Esophagus muscularis mucosa (tissue), 4 donors: ENCODE measurements at places on chromosomes 2 and 18. TPM values are rescaled to one million over a fixed set of nuclear protein-coding genes. Genes with fewer than 3 reads are reported as not detected.

- no peak for DNase-seq
- H3K4me1 ChIP-seq: peaks cover 6% of the 10 kb centered on the region
- H3K27ac ChIP-seq: no peak overlapping the region
- no peak overlapping the region for H3K4me3 ChIP-seq
- H3K27me3 ChIP-seq: no peaks in the 10 kb centered on the region
Measured at GRCh38 chr18:56257205-56257604, 381.2 kb downstream of the TXNL1 start.

The DYSF gene
- 40.7 TPM for total RNA-seq

- no peaks in the 10 kb centered on the region for H3K27me3 ChIP-seq
- no peak overlapping the region for H3K27ac ChIP-seq
Measured at GRCh38 chr18:54125429-54125828, 99.0 kb downstream of the MBD2 start.

- no peaks in the 10 kb centered on the region for H3K27me3 ChIP-seq
- H3K27ac ChIP-seq: no peak overlapping the region
- DNase-seq: no peak
- no peaks in the 10 kb centered on the region for H3K36me3 ChIP-seq
- peaks cover 7% of the 10 kb centered on the region for H3K4me1 ChIP-seq
Measured at GRCh38 chr2:180289627-180290026, 282.5 kb upstream of the CWC22 start.

The SP140L gene
- total RNA-seq: 4.4 TPM

GRCh38 chr2:215178121-215178520 is 39.7 kb upstream of the ABCA12 start:
- no peaks in the 10 kb centered on the region for H3K27me3 ChIP-seq
- no peaks in the 10 kb centered on the region for H3K36me3 ChIP-seq
- H3K27ac ChIP-seq: no peak overlapping the region
- H3K4me1 ChIP-seq: no peaks in the 10 kb centered on the region

The RIT2 gene
- not detected for total RNA-seq

The ZSWIM2 gene
- total RNA-seq: not detected

The SLC5A7 gene
- total RNA-seq: 2.3 TPM

DNA sequence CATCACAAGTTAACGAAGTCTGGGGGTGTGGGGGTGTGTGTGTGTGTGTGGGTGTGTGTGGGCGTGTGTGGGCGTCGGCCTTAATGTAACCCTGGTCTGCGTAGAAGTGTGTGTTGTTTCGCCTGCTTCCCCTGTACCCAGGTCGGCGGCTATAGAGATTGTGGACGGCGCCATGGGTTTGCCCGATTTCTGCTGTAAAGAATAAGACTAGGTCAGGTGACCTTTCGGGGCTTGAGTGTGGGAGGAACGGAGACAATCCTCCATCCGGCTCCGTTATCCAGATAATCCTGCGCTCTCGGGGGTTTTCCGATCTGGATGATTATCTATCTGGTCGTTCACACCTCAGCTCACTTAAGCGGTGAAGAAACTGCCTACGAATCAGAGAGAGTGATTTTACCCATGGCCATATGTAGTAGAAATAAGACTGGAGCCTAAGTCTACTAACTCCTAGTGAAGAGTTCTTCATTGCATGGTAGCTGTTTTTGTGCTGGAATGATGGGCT is 543 bp downstream of the HADHB start:
- no peak for DNase-seq
- H3K27me3 ChIP-seq: no peaks in the 10 kb centered on the region
- peaks cover 69% of the 10 kb centered on the region for H3K4me1 ChIP-seq

- DNase-seq: no peak
- H3K27me3 ChIP-seq: no peaks in the 10 kb centered on the region
- no peak overlapping the region for H3K27ac ChIP-seq
- no peak overlapping the region for H3K4me3 ChIP-seq
Measured at GRCh38 chr2:200225951-200226350, 80.5 kb upstream of the SPATS2L start.
